ENCODE measurements at places on chromosomes 6 and 20.

GRCh38 chr20:10786678-10787077, 112.9 kb upstream of the JAG1 start:
- no peak for DNase-seq

- DNase-seq = no peak
Observed at GRCh38 chr6:76615395-76615794, 542.9 kb upstream of the IMPG1 start.

DNA sequence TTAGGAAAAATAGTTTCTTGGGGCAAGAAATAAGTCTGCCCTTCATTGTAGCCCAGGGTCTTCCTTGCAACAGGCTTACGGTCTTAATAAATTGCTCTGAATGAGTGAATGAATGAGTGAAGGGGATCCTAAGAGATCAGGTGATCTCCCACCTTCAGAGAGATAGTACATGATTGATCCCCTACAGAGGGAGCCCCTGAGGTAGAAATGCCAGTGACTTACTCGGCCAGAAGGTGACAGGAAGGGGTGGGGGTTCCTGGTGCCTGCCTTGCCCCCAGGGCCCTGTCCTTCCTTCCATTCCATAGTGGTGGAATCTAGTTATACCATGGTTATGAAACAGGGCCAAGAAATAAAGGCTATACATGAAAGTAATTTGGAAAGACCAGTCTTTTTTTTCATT, 215.3 kb upstream of the SSTR4 start:
- DNase-seq = no peak

DNA sequence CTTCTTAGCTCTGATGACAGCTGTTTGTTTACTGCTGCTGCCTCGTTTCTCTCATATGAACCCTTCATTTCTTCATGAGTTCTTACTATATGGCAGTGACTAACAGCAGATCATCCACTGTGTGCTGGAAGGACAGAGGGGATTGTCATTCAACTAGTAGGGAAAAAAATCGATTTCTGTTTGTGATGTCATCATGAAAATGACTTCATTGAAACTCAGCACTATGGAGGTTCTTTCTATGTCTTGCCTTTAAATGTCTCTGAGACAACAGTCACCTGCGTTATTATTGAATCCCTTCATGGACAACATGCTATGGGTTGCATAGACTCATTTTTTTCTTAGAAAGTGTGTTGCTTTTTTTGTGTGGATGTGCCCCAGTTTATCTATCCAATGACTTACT, 394.4 kb downstream of the DOK5 start:
- DNase-seq = no peak

GRCh38 chr20:42130810-42131596, 512.8 kb upstream of the CHD6 start:
- DNase-seq = no peak

- DNase-seq = no peak
Observed at GRCh38 chr6:153272201-153272980, 141.3 kb upstream of the RGS17 start.

DNA sequence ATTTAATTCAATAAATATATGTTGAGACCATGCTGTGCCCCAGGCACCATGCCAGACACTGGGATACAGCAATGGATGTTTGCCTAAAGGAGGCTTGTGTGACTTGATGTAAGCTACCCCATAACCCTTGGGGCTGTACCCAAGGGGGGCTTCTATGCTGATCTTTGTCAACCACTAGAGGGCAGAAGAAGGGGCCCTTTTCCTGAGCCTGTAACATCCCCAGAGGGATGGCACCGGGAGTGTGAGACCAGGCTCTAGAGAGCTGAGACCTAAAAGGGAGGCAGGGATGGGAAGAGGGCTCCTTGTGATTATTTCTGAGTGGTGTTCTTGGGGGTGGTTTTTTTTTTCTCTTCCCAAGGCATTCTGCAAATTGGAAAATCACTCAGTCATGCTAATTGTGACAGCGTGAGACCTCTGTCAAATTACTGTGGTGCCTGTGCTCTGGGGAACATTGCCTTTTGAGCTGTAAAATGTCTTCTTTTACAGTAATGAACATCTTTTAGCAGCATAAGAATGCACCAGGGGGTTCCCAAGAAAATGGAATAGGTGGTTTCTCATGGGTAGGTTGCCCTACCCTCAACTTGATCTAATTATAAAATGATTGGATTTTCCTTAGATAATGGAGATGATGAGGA, 138.7 kb upstream of the SLC24A3 start:
- DNase-seq = no peak

- no peak for DNase-seq
Observed at GRCh38 chr20:24672181-24672880, 202.9 kb downstream of the SYNDIG1 start.

DNA sequence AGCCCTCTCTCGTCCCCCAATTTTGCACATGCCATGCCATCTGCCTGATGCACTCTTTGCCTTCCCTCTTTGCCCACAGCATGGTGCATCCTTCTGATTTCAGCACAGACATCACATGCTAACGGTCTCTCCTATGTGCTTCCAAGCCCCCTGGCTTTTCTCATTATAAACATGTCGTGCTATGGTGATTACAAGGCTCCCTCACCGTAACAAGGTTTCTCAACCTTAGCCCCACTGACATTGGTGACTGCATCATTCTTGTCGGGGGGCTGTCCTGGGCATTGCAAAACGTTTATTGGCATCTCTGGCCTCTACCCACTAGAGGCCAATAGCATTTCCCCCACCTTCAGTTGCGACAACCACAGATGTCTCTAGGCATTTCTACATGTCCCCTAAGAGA, 187.2 kb downstream of the TFAP2C start:
- DNase-seq = no peak

GRCh38 chr6:87102151-87102621, 7.3 kb upstream of the CGA start:
- DNase-seq = no peak

DNA sequence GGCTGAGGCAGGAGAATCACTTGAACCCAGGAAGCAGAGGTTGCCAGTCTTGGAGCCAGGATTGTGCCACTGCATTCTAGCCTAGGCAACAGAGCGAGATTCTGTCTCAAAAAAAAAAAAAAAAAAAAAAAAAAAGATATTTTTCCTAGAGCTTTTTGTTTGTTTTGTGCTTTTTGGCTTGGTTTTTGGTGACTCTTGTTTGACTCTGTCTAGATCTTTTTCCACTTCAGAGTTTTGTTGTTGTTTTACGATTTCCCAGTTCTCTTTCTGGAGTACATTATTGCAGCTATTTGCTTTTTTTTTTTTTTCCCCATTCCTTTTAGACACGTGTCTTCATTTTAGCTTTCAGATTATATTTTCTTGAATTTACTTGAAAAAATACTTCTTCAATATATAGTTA, 67.0 kb upstream of the AKAP12 start:
- DNase-seq = no peak

DNA sequence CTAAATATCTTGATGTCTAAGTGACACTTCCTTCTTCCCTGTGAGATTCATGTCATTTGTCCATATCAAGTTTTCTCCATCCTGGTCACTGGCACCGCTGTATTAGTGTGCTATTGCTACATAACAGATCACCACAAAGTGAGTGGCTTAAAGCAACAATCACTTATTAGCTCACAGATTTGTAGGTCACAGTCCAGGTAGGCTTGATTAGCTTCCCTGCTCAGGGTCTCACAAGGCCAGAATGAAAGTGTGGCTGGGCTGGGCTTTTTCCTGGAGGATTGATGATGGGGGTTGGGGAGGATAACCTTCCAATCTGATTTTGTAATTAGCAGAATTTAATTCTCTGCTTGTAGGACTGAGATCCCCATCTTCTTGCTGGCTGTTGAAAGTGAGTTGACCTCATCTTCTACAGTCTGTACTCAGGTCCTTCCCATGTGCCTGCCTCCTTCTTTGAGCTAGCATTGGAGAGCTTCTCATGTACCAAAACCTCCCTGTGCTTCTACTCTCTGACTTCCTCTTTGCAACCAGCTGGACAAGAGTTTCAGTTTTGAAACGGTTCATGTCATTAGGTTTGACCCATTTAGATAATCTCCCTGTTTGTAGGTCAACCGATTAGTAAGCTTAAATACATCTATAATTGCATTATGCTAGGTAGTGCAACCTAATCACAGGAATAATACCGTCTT, 152.4 kb upstream of the MAN1A1 start:
- no peak for DNase-seq

- no peak for DNase-seq
Observed at GRCh38 chr6:139955366-139956155, 581.1 kb upstream of the CITED2 start.
